ENCODE measurements at places on chromosomes 11 and 22. TPM values are rescaled to one million over a fixed set of nuclear protein-coding genes. Genes with fewer than 3 reads are reported as not detected.

- no peak for DNase-seq
These were observed 70.8 kb downstream of the BLID start for GRCh38 chr11:122045181-122045586.

The ZDHHC13 gene
- total RNA-seq: 44.8 TPM

The IL10RA gene
- 2.0 TPM for total RNA-seq

- peak; percentile 98 for DNase-seq
These were observed at the start of gene DPP3 for GRCh38 chr11:66480117-66480938. Gene DPP3, plus strand, starts transcription at chr11:66480434. Its CDS starts 1,767 bp downstream, at chr11:66482201.

DNA sequence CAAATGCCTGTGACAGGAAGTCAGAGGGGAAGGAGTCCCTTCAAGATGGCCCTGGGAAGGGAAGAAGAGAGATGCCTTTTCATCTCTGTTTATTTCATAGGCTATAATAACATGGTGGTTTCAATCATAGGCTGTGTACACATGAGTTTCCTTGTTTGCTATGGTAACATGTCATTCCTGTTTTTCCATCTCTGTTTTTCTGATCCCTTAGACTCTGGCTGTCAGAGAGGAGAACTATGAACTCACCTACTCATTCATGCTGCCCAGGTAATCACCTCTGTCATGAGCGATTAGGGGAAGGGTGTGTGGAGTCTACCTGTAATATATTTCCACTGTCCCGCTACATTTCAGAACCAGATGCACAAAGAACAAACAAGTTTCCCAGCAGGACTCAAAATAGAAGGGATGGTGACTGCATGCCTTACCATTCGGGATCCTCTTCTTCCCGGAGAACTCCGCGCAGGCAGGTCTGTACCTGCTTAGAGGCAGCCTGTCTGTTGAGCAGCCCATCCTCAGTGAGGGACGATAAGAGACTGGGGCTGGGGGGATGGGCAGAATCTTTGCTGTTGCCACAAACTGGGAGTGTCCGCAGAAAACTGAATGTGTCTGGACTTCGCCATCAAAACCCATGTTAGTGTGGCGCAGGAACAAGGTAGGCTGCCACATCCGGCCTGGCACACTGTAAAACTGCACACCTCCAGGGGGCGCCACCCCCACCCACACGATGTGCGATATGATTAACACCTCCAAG is 7.1 kb upstream of the PEX26 start:
- no peak for DNase-seq

GRCh38 chr11:65912845-65913244 is 6.0 kb downstream of the C11orf68 start:
- DNase-seq: no peak

DNA sequence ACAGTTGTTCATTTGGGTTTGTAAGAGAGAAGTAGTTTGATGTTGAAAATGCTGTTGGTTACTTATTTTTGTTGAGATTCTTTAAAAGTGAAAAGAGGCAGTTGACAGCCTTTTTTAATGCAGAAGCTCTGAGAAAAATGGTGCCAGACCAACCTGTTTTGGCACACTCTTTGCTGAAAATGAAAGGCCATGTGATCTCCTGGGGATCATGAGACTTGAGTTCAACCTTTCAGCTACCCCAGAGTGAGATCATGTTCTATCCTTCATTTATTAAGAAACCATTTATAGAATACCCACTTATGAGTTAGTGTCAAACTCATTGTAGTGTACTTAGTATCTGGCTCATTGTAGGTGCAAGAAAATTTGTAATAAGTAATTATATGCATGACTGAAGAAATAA is 196.2 kb downstream of the MAML2 start:
- no peak for DNase-seq

GRCh38 chr11:64654958-64655541 is 64.0 kb downstream of the SLC22A12 start:
- DNase-seq: no peak

The FAM111B gene
- 2.9 TPM for total RNA-seq

- no peak for DNase-seq
These were observed 41.9 kb downstream of the LRP5 start for GRCh38 chr11:68354148-68354872.

DNA sequence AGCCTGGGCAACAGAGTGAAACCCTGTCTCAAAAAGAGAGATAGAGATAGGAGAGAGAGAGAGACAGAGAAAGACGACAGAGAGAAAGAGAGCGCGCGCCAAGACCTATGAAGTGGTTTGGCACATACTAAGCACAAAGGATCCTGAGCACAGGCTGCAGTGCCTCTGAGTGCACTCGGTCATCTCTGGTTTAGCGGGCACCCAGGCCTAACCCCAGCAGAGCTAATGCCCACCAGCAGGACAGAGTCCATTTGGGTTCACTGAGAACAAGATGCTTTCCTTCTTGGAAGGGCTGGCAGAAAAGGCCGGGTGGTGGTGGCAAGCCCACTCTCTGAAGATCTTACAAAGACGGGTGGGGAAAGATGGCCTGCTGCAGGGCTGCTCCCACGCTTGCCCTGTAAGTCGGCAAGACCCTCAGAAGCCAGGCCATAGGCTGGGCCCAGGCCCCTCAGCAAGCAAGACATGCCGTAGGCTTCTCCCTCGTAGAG is 3.3 kb downstream of the SCARF2 start:
- no peak for DNase-seq

DNA sequence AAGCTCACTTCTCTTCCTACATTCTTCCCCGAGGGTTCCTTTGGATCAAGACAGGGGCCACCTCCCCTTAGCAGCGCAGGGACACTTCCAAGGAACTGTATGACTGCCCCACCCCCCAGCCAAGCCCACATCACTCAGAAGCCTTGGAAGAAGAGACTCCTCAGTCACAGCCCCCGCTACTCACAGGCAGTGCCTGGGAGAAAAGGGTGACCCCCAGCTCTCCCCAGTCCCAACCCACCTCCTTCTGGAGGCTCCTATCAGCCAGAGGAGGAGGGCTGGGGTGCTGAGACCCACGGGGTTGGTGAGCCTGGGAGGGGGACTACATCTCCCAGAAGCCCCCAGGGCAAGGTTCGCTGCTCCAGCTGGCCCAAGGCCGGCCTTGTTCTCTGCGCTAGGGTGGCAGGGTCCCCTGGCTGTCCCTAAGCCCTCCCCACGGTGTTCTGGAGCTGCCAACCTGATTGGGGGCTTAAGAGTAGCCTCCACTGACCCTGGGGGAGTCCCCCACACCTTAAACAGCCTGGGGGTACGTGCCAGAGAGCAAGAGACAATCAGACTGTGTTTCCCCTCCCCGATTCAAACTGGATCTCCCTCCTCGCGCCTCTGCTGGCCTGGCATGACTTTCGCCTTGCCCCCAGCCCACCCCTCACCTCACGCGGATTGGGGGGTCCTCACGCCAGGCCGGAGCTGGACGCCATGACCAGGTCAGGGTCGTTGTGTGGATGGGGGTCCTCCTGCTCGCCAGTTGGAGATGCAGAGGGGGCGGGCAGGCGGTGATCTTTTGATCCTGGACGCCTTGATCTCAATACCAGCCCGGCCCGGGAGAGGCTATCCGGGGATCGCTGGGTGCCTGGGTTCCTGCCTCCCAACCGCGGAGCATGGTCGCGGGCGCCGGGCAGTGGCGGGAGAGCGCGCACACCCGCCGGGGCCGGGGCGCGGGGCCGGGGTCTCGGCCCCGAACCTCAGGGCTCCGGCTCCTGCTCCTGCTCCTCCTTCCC is 838 bp downstream of the BCL9L start:
- DNase-seq: no peak

DNA sequence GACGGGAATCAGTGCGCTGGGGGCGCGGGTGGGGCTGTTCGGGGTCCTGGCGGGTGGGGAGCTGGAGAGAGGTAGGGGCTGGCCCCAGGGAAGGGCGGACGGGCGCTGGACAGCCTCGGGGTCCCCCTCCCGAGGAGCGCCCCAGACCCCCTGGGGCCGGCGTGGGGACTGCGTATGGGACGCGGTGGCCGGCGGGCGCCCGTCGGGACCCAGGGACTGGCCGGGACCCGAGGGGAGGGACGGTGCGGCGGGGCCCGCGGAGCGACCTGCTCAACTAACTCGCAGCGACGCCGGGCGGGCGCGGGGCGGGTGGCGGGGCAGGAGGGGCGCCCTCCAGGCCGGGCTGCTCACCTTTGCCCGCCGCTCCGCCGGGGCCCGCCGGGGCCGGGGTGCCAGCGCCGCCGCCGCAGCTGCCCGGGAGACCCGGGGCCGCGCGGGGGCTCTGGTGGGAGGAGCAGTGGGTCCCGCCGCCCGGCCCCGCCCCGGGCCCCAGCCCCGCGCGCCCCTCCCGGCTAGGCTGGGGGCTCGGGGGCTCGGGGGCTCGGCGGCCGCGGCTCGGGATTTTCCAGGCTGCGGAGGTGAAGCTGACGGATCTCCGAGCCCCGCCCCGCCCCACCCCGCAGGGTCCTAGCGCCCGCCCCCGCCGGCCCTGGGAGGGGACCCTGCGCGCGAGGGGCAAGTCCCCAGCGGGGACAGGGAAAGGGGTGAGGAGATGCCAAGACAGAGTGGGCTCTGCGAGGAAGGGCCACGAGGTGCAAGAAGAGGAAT is 12.3 kb downstream of the STARD10 start:
- DNase-seq: peak; percentile 78

DNA sequence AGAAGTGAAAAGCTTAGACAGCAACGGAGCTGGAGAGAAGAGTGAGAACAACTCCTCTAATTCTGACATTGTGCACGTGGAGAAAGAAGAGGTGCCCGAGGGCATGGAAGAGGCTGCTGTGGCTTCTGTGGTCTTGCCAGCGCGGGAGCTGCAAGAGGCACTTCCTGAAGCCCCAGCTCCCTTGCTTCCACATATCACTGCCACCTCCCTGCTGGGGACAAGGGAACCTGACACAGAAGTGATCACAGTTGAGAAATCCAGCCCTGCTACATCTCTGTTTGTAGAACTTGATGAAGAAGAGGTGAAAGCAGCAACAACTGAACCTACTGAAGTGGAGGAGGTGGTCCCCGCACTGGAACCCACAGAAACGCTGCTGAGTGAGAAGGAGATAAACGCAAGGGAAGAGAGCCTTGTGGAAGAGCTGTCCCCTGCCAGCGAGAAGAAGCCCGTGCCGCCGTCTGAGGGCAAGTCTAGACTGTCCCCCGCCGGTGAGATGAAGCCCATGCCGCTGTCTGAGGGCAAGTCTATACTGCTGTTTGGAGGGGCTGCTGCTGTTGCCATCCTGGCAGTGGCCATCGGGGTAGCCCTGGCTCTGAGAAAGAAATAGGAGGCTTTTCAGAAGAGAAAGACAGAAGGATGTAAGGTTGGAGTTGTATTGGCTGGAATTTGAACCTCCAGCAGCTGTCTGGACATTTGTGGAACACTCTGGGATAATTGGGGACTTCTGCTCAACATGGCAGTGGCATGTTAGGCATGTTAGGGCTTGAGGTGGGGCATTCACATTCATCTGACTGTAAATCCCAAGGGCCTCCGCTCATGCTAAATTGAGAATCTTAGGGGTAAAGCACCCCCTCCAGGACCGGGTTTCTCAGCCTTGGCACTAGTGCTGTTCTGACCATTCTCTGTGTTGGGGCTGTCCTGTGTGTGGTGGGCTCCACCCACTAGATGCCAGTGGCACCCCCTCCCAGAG is 47.1 kb downstream of the BID start:
- DNase-seq: no peak

All from frontal cortex (tissue), 4 donors.